ENCODE measurements at places on chromosomes 3 and 15.

GRCh38 chr3:170634663-170635384 is 48.9 kb upstream of the SLC7A14 start:
- no peaks in the 10 kb centered on the region for H3K4me1 ChIP-seq
- H3K27me3 ChIP-seq, result peaks cover 4% of the 10 kb centered on the region
- no peak overlapping the region for H3K27ac ChIP-seq
- no peaks in the 10 kb centered on the region for H3K36me3 ChIP-seq

DNA sequence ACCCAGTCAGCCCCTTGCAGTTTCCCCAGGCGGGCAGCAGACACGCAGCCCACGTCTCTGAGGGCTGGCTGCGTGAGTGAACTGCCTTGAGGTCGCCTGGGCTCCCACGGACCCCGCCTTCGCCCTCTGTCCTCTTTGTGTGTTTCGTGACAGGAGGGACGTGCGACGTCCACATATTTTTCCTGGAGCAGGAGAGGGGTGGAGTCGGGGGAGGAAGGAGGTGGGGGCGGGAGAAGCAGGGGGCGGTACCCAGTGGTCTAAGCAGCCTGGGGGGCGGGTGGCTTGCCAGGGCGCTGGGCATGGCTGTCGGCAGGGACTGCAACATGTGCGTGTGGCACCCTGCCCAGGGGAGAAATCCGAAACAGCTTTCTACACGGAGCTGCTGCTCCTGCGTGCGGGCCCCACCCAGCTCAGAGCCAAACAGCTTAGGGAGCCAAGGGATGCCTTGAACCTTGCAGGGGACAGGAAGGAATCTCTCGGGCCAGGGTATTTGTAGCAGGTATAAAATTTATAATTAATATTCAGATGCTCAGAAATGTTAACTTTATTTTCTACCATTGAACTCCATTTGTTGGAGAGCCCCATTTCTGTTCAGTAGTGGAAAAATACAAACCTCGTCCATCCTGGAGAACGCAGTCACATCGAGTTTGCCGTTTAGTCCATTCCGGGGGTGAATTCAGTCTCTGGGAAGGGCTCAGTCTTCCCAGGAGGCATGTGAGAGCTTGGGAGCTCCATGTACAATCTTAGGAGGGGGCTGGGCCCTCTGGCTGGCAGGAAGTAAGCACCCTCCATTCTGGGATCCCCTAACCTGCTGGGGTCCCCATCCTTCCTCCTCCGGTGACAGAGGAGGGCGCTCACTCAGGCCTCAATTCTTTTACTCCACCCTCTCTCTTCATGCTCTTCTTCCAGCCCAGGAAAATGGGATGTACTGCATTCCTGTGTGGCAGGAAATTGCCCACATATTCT is 79.1 kb upstream of the MEF2A start:
- peak; percentile 33 for DNase-seq
- H3K4me3 ChIP-seq, result no peak overlapping the region
- no peak overlapping the region for H3K27ac ChIP-seq
- peaks cover 30% of the 10 kb centered on the region for H3K27me3 ChIP-seq

GRCh38 chr3:36542186-36542585 is 161.9 kb downstream of the STAC start:
- H3K27ac ChIP-seq, result no peak overlapping the region
- peaks cover 4% of the 10 kb centered on the region for H3K27me3 ChIP-seq

- no peak overlapping the region for H3K27ac ChIP-seq
- no peaks in the 10 kb centered on the region for H3K4me1 ChIP-seq
- no peaks in the 10 kb centered on the region for H3K27me3 ChIP-seq
- DNase-seq, result no peak
- H3K36me3 ChIP-seq, result no peaks in the 10 kb centered on the region
These were observed 511.9 kb downstream of the GBE1 start for GRCh38 chr3:81249540-81250029.
